ENCODE measurements at places on chromosomes 13 and 19.

DNA sequence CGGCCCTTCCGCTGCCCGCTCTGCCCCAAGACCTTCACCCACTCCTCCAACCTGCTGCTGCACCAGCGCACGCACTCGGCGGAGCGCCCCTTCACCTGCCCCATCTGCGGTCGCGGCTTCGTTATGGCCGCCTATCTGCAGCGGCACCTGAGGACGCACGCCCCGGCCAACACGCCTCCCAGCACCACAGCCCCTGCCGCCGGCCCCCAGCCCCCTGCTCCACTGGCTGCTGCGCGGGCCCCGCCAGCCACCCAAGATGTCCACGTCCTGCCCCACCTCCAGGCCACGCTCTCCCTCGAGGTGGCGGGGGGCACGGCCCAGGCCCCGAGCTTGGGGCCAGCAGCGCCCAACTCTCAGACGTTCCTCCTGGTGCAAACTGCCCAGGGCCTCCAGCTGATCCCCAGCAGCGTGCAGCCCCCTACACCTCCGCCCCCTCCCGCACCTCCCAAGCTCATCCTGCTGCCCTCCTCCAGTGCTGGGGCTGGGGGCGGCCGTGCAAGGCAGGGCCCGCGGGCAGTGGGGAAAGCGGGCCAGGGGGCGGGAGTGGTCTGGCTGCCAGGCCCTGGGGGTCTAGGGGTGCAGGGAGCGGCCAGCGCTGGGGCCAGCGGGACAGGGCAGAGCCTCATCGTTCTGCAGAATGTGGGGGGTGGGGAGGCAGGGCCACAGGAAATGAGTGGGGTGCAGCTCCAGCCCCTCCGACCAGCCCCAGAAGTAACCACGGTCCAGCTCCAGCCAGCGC lies 1.9 kb upstream of the NAT14 start:
- DNase-seq, result no peak

DNA sequence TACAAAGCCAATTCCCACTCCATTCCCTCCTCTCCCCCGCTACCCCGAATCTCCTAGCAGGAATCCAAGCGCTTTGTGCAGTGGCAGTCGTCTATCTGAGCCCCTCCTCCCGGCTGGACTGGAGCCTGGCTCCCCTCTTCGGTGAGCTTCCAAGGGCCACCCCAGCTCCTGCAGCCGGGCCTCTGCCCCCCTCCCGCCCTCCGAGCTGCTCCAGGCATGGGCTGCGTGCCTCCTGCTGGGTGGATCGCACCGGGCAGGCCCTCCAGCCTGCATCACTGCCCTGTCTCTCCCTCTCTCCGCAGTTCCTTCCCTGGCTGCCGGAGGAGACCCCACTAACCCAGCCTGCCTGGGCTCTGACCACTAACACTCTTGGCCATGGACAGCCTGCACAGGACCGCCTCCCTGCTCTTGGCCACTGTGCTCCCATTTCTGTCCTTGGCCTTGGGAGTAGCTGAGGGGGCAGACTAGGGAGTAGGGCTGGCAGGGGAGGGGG lies 12.9 kb upstream of the LENG8 start:
- DNase-seq, result no peak

DNA sequence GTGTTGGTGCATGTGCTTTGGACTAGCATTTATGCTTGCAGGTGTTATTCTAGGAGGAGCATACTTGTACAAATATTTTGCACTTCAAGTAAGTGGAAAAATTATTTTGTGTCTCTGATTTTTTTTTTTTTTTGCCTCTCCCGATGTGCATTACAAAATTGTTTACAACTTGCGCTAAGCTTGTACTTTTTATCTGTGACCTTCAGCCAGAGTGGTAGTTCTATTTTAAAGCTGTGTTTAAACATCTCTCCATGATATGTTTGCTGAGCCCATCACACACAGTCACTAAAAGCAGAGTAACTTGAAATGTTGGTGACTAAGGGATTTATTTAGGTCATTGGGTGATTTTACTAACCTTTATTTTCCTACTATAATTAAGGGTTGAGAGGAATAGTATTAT lies 20.8 kb downstream of the ITM2B start:
- no peak for DNase-seq

- DNase-seq, result no peak
Observed at GRCh38 chr13:26921918-26922317, 161.3 kb upstream of the GPR12 start.

DNA sequence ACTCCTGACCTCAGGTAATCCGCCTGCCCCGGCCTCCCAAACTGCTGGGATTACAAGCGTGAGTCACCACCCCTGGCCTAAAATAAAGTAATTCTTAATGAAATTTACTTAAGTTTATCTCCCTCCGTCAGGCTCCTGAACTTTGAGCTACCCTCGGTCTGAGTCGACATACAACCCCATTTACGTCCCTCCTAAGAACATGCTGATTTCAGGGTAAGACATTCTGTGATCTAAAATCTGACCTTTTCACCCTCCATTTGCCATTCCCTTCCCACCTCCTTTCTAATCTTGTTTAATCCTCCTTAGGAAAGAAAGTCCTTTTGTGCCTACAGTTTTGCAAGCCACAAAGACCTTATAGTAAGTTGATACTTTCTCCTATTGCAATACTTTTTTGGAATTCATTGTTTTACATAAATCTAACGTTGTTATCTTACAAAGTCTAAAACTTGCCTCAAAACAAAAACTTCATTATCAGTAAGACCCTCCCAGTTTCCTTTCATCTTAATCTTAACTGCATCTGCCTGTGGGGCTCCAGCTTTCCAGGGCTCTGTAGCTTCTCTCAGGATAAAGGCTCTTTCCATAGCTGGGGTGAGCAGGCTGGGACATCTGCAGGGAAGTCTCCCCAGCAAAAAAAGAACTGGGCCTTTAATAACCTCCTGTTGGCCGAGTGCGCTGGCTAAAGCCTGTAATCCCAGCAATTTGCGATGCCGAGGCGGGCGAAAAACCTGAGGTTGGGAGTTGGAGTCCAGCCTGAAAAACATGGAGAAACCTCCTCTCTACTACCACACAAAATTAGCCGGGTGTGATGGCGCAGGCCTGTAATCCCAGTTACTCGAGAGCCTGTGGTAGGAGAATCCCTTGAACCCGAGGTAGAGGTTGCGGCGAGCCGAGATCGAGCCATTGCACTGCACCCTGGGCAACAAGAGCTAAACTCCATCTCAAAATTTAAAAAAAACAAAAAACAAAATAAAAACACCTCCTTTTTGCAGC lies 143.1 kb downstream of the ZNF737 start:
- peak; percentile 1 for DNase-seq

Data from hematopoietic multipotent progenitor cell treated with erythropoietin and hydrocortisone succinate and interleukin-3 and kit ligand, for 4 days (in vitro differentiated cells).